ENCODE measurements at places on chromosomes 1 and 21. TPM values are rescaled to one million over a fixed set of nuclear protein-coding genes. Genes with fewer than 3 reads are reported as not detected.

Gene INKA2
- total RNA-seq = 2.2 TPM

Gene RPTN
- not detected for total RNA-seq

Gene IL19
- total RNA-seq = not detected

Gene FLG2
- not detected for total RNA-seq

Gene ERICH3
- total RNA-seq = not detected

Gene CFAP107
- total RNA-seq = not detected

Gene IL20
- not detected for total RNA-seq

Gene RYR2
- total RNA-seq = not detected

Gene TMEM61
- not detected for total RNA-seq

Gene GOLT1A
- total RNA-seq = not detected

Gene SYCP1
- not detected for total RNA-seq

Gene SORT1
- 16.7 TPM for total RNA-seq

Gene SPRR4
- total RNA-seq = not detected

Gene AMY1C
- total RNA-seq = not detected

Gene FAM72A
- 2.2 TPM for total RNA-seq

Gene FMN2
- total RNA-seq = 50.0 TPM

Gene HSD3B2
- not detected for total RNA-seq

Gene STYXL2
- not detected for total RNA-seq

Gene MAEL
- total RNA-seq = not detected

Gene KRTAP13-2
- not detected for total RNA-seq

Gene ITLN2
- not detected for total RNA-seq

Gene CLCA1
- not detected for total RNA-seq

Gene ZC3H12A
- total RNA-seq = 3.1 TPM

Gene CEP170
- total RNA-seq = 151 TPM

Gene ATAD3C
- not detected for total RNA-seq

Gene LENEP
- total RNA-seq = not detected

Measured in IMR-90 (cell line).